Chondrocyte (in vitro differentiated cells): ENCODE measurements at places on chromosomes 16 and 17. TPM values are rescaled to one million over a fixed set of nuclear protein-coding genes. Genes with fewer than 3 reads are reported as not detected.

EFCAB5 gene
- total RNA-seq, result 0.23 to 0.63 TPM (median 0.37 TPM) in 3 replicates

CRISPLD2 gene
- 1.7 to 12.1 TPM (median 11.7 TPM) in 3 replicates for total RNA-seq

SNAI3 gene
- not detected in 3 replicates for total RNA-seq

SPAG9 gene
- 86.7 to 96.1 TPM (median 92.7 TPM) in 3 replicates for total RNA-seq

FZD2 gene
- total RNA-seq, result 103 to 127 TPM (median 108 TPM) in 3 replicates
